ENCODE measurements at places on chromosomes 1 and 21.

DNA sequence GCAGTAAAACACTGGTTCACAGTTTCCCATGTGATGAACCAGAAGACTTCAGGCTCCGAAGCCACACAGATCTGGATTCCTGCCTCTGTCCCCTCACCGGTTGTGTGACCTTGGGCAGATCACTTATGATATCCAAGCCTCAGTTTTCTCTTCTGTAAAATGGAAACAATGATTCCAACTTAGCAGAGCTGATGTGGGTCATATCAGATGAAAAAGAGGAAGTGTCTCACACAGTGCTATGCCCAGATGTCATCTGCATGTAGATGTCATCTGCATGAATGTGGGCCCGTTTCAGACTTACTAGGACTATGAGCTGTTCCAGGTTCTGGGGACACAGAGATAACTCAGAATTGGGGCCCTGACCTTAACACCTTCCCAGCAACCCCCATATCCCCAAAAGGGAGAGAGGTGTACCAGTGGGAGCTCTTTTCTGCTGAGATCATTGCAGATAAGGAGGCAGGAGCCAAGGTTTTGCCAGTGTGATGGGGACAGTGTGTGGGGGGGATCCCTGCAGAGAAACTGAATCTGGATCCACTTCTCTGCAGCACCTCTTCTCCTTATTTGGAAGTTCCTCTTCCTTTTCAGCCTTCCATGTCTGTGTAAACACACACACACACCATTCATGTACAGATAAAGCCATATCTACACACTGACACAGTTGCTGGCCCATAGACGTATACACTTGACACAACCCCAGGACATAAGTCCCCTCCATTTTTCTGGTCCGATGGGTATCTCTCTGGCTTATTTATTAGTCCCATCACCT is 5.0 kb upstream of the ADGRB2 start:
- H3K36me3 ChIP-seq, result no peaks in the 10 kb centered on the region
- peak; percentile 41 for DNase-seq
- peak overlapping the region; percentile 8 for H3K4me3 ChIP-seq
- H3K27me3 ChIP-seq, result peaks cover 22% of the 10 kb centered on the region
- H3K4me1 ChIP-seq, result peaks cover 48% of the 10 kb centered on the region
- no peak overlapping the region for H3K27ac ChIP-seq

DNA sequence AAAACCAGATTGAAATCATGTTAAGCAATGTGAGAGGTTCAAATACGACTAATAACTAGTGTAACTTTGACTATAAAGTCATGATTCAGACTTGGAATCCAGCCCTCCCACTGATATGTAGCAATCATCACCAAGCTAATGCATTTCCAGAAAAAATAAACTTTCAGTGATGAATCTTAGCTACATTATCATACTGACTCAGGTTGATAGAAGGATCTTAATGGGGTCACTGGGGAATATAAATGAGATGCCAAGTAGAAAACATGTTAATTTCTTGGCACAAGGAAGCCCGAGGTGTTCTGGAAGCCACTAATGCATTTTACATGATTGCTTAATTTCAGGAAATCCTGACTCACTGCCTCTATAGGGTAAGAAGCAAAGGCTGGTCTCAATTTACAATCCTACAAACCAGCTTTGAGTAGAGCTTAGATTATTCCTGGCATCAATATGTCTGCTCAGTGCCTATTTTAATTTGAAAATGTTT is 67.7 kb downstream of the SELENOF start:
- H3K36me3 ChIP-seq, result no peaks in the 10 kb centered on the region
- H3K27ac ChIP-seq, result no peak overlapping the region
- no peak overlapping the region for H3K4me3 ChIP-seq
- H3K27me3 ChIP-seq, result no peaks in the 10 kb centered on the region

DNA sequence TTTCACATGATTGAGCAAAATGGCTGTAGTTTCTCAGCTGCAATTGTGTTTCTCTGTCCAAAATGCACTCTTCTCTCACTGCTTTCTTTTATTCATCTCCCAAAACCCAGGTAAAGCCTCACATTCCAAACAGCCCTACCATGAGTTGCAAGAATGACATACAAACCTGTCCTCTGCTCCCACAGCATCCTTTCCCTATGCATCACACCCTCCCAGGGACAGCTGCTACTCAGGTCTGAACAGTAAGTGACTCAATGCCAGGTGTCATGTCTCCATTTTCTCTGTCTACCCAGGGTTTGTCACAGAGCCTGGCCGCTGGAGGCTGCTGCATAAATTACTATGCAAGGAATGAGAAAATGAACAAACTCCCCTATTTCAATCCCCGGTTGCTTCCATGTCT is 118.5 kb downstream of the PLD5 start:
- no peak overlapping the region for H3K4me3 ChIP-seq
- no peak for DNase-seq
- no peak overlapping the region for H3K27ac ChIP-seq
- H3K27me3 ChIP-seq, result peaks cover 6% of the 10 kb centered on the region

DNA sequence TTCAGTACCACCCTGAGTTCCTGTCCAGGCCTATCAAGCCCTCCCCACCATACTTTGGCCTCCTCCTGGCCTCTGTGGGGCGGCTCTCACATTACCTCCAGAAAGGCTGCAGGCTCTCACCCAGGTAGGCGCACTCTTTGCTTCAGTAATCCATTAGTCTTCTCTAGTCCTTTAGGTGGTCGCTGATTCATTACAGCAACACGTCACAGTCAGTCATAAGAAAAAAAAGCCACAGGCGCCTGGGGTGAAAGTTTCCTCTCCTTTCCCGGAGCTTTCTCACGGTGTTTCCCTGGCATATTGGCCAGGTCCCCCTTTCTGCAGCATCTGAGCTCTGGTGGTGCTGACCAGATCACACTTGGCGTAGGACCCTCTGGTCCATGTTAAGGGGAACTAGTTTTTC is 12.1 kb downstream of the SLFNL1 start:
- peaks cover 7% of the 10 kb centered on the region for H3K4me1 ChIP-seq
- H3K27ac ChIP-seq, result no peak overlapping the region

GRCh38 chr1:212218911-212219310 is 66.3 kb upstream of the PPP2R5A start:
- H3K27ac ChIP-seq, result no peak overlapping the region
- peaks cover 10% of the 10 kb centered on the region for H3K4me1 ChIP-seq
- peaks cover under 1% of the 10 kb centered on the region for H3K27me3 ChIP-seq
- no peak for DNase-seq
- no peaks in the 10 kb centered on the region for H3K36me3 ChIP-seq
